SJCRH30 (cell line): ENCODE measurements at places on chromosomes 3 and 15. TPM values are rescaled to one million over a fixed set of nuclear protein-coding genes. Genes with fewer than 3 reads are reported as not detected.

The C3orf85 gene
- not detected in 2 replicates for total RNA-seq

The GOLGA6L4 gene
- 0.18 and 0.28 TPM in 2 replicates for total RNA-seq

The UROC1 gene
- total RNA-seq, result not detected in 2 replicates

The DBR1 gene
- 25.2 and 28.1 TPM in 2 replicates for total RNA-seq

The ACSBG1 gene
- 0.08 and 0.63 TPM in 2 replicates for total RNA-seq

The FSD2 gene
- total RNA-seq, result 0.06 TPM in 1 of 2 replicates, not detected in the other

The FEZF2 gene
- total RNA-seq, result not detected in 2 replicates
